ENCODE measurements at places on chromosomes 2 and 18.
A peak's percentile ranks its signal among the peaks of the same experiment; 100 is the strongest.

GRCh38 chr18:75376004-75376403 lies 51.5 kb downstream of the SMIM21 start:
- no peak for DNase-seq

DNA sequence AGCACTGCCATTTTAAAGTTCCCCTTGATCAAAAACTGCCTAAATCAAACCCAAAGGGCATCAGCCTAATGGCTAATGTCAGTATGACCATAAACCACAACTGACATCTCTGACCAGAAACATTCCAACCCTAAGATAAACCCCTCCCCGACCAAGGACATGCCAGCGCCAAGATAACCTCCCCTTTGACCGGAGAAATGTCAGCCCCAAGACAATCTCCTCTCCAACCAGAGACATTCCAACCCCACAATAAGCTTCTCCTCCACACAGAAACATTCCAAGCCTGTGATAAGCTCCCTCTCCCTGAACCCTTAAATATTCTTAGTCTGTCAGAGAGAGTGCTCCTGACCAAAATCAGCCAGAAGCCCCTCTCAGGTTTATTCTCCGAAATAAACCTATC lies 188.3 kb upstream of the MSH6 start:
- DNase-seq: no peak

GRCh38 chr2:29012211-29012681 lies 31.1 kb downstream of the TOGARAM2 start:
- no peak for DNase-seq

DNA sequence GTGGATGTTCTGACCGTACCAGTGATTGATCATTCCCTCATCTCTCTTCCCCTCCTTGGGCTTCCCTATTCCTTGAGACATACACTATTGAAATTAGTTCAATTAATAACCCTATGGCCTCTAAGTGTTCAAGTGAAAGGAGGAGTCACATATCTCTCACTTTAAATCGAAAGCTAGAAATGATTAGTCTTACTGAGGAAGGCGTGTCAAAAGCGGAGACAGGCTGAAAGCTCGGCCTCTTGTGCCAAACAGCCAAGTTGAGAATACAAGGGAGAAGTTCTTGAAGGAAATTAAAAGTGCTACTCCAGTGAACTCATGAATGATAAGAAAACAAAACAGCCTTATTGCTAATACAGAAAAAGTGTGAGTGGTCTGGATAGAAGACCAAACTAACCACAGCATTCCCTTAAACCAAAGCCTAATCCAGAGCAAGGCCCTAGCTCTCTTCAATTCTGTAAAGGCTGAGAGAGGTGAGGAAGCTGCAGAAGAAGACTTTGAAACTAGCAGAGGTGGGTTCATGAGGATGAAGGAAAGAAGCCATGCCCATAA lies 144.4 kb upstream of the LYPD6 start:
- no peak for DNase-seq

GRCh38 chr2:36058076-36058475 lies 297.5 kb upstream of the CRIM1 start:
- no peak for DNase-seq

GRCh38 chr2:233227346-233227978 lies 24.0 kb upstream of the ATG16L1 start:
- no peak for DNase-seq

- no peak for DNase-seq
Measured at GRCh38 chr18:48947092-48947491, 3.7 kb downstream of the SMAD7 start.

DNA sequence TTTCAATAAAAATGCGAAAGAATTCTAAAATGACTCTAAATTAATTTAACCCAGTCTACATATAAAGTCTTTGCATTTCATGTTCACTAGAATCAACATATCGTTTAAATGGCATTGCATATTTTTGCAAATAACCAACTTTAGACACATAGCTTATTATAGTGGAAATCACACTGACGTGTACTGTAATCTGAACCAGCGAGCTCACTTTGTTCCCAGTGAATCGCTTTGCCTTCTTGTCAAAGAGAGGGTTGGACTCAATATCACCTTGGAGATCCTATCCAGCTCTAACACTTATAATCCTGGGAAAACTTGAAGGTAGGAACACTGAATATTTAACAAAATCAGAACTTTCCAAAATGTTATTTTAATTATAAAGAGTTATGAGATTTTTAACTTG lies 108.2 kb downstream of the GALNT1 start:
- DNase-seq: no peak

- DNase-seq: no peak
Measured at GRCh38 chr18:53644799-53645471, 579.5 kb downstream of the MBD2 start.

DNA sequence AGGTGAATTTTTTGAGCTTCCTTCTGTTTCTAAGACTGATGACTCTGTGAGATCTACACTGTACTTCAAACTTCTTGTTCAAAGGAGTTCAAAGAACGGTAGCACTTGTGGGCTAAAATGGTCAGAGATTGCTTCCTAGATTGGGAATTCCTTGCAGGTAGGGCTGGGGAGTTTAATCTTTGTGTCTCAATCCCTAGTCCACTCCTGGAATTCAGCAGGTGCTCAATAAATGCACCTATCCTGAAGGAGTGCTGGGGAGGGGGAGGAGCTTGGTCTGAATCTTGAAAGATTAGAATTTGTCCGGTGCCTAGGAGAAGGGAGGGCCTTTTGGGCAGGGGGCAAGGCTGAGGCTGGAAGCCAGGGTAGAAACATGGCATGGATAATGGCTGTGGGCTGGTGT lies 34.6 kb downstream of the TMEM17 start:
- DNase-seq: no peak

DNA sequence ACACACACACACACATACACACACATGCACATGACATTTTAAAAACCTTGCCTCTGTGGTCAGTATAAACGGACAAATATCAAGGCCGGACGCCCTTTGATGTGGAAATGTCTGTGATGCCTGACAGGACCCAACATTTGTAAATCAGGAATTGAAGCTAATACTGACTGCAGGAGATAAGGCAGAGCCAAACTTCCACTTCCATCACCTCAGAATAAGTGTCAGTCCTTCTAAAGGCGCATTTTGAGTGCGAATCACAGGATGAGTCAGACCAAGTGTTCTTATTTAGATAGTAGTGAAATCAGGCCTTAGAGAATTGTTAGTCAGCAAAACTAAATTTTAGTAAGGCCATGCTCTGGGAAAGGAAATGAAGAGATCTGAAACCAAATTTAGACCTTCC lies 211.7 kb upstream of the LRATD1 start:
- DNase-seq: no peak

DNA sequence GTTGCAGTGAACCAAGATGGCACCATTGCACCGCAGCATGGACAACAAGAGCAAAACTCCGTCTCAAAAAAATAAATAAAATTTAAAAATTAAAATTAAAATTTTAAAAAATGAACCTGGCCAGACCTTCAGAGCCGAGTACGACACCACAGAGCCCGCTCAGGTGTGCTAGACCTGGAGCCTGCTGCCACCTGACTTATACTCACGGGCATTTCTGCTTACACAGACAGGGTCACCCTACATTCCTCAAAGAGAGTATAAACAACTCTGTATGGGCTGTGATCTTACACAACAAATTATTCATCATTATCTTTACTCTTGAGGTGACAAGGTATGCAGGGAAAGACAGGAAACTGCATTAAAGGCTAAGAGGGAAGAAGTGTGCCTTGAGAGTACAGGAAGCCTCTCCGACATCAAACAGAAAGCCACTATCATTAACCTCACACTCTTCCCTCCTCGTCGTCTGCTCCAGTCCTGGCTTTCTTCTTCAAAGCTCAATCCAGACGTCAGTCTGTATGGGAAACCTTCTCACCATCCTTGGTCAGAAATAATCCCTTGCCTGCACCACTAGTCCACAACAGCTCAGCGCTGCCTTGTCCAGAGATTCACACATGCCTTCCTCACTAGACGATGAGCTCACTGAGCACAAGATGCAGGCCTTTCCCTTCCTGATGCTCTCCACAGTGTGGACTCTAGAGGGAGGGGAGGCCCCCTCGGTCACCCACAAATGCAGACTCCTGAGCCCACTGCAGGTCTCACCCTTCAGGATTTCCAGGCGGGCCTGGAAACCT lies 56.2 kb downstream of the UXS1 start:
- peak; percentile 14 for DNase-seq

- DNase-seq: no peak
Measured at GRCh38 chr2:181915102-181915501, 23.6 kb downstream of the ITPRID2 start.

GRCh38 chr2:118300832-118301231 lies 212.6 kb downstream of the INSIG2 start:
- no peak for DNase-seq

DNA sequence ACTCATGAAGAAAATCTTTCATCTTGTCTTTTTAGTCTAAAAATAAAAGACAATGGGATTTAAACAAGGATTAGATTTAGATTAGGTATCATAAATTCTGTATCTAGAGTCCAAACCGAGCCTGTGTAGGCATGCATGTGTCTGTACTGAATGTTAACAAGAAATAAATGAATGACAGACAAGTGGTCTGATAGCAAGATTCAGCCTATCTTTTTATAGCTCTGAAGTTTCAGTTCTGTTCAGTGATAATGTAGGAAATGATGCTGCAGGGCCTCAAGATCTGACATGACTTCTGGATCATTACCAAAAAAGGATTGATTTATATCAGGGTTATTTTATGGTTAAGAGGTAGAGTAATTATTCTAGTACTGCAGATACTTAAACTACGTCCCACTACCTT lies 137.0 kb upstream of the ATP5MC3 start:
- no peak for DNase-seq

GRCh38 chr2:96356889-96357288 lies 21.3 kb downstream of the NCAPH start:
- no peak for DNase-seq

GRCh38 chr2:69624131-69624530 lies 19.4 kb downstream of the AAK1 start:
- DNase-seq: no peak

GRCh38 chr2:232418466-232419244 lies 12.0 kb downstream of the ALPG start:
- no peak for DNase-seq

DNA sequence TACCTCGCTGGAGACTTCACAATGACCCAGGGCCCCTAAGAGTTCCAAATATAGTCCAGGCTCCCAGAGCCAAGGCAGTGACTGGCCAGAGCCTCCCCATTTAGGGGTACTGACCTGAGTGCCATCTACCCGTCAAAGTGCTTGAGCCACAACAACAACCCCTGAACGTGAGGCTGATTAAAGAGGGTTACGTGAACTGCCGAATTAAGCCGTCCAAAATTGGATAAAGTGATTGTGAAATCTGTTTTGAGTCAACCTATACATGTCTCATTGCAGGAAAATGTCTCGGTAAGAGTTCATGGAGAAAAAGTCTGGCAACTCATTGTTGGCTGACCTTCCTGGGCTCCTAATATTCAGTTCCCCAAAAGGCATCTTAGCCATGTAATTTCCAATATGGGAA lies 116.3 kb downstream of the TTC32 start:
- DNase-seq: no peak

GRCh38 chr2:218710334-218710686 lies 325 bp upstream of the TTLL4 start:
- DNase-seq: no peak

DNA sequence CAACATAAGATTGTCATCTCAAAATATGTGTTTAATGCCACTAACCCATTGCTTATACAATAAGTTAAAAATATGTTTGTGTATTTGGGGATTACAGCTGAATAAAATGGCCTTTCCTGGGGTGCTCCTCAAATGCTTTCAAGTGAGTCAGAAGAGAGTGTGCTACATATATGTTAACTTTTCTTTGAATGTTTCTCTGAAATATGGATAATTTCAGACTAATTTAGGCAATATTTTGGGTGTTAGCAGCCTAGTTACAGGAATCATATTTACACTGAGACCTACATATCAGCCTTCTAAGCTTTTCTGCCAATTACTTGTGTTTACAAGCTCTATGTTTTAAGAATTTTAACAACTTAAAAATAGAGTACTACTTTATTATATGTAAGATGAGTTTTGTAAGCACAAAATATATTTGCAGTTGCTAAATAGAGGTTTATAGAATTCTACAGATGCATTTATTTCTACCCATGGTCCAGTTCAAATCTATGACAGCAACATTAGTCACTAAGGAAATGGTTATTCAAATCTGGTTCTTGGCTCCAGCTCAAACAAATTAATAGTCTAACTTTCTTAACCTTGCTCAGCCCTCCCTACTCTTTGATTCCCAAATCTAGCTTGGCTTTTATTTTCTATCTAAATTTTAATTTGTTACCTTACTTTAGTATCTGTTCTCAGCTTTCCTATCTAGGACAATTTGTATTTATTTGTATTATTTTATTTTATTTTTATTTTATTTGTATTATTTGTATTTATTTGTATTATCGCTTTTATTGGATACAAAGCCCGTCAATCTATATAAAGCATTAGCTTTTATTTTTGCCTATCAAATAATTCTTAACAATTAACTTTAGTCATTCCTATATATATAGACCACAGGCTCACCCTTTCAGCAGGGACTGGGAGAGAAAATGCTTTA lies 48.9 kb downstream of the FSIP2 start:
- no peak for DNase-seq

GRCh38 chr2:179272406-179273192 lies 8.0 kb upstream of the SESTD1 start:
- DNase-seq: no peak

DNA sequence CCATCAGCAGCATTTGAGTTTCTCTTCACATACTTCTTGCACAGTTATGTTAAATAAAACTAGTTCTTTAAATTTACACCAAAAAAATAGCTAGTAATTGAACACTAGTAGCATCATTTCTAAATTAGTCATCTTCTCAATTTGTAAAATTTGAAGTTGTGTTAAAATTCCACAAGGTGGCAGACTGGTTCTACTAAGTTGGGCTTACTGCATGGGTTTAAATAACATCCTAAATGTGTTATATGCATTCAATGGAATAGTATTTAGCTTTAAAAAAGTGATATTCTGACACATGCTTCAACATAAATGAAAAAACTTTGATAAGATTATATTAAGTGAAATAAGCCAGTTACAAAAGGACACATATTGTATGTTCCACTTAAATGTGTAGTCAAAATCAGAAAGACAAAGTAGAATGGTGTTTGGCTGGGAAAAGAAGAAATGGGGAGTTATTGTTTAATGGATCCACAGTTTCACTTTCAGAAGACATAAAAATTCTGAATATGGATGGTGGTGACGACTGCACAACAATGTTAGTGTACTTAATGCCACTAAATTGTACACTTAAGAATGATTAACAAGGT lies 28.7 kb upstream of the RPRD1A start:
- no peak for DNase-seq

DNA sequence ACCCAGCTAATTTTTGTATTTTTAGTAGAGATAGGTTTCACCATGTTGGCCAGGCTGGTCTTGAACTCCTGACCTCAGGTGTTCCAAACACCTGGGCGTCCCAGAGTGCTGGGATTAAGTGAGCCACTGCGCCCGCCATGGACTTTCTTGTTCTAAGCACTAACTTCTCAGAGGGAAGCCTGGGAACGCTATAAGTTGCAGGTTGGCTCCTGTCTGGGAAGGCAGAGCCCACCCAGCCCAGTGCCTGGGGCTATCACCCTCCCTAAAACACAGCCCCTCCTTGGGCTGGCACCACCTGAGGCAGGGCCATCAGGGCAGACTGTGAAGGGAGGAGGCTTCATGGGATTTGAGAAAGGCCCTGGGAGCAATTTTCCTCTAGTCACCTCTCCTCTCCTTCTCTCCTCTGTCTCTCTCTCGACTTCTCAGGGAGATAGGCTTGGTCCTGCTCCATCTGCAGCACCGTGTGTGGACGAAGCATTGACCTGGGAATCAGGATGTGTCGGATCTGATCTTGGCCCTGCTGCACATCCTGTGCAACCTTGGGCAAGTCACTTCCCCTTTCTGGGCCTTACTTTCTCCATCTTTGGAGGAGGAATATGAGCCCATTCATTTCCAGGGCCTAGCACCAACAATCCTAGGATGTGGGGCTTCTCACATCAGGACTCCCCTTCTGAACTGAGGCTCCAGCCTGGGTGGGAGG lies 10.9 kb downstream of the PSD4 start:
- DNase-seq: no peak

All from stimulated activated CD4-positive, alpha-beta T cell treated with anti-CD3 and anti-CD28 coated beads, TNF-alpha, amount 100 ng/mL, for 48 hours (primary cell).